ENCODE measurements at places on chromosomes 1 and 21.

DNA sequence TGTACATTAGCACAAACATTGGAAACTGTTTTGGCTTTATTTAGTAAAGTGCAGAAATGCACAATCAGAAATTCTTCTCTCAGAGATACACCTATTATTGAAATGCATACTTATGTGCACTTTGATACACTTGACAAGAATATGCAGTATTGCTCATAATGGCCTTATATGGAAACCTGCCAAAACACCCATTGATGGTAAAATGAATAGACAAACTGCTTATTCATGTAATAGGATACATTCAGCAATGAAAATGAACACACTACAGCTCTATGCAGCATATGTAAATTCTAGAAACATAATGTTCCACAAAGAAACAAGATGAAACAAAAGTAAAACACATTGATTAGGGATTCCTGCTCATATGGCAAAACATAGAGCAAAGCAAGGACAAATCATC, 223.9 kb downstream of the S1PR1 start:
- DNase-seq, result no peak

GRCh38 chr21:41201385-41201784, 33.4 kb downstream of the BACE2 start:
- no peak for DNase-seq

GRCh38 chr1:233293556-233294446, 1.7 kb downstream of the PCNX2 start:
- DNase-seq, result no peak

DNA sequence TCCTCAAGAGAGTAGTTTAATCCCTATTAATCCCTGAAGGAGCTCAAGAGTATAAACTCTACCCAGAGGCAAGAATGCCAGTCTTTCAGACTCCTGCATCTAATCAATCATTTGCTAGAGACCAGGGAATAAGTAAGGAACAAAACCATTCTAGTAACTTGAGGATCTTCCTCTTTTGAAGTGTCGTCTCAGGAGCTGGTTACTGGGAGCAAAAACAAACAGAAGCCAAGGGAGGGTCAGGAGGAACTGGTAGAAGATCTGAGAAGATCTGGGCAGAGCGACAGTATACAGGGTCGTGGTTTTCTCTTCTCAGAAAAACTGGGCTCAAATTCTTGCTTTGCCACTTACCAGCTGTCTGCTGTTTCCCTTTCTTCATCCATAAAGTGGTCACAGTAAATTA, 69.3 kb downstream of the RPS6KA1 start:
- no peak for DNase-seq

DNA sequence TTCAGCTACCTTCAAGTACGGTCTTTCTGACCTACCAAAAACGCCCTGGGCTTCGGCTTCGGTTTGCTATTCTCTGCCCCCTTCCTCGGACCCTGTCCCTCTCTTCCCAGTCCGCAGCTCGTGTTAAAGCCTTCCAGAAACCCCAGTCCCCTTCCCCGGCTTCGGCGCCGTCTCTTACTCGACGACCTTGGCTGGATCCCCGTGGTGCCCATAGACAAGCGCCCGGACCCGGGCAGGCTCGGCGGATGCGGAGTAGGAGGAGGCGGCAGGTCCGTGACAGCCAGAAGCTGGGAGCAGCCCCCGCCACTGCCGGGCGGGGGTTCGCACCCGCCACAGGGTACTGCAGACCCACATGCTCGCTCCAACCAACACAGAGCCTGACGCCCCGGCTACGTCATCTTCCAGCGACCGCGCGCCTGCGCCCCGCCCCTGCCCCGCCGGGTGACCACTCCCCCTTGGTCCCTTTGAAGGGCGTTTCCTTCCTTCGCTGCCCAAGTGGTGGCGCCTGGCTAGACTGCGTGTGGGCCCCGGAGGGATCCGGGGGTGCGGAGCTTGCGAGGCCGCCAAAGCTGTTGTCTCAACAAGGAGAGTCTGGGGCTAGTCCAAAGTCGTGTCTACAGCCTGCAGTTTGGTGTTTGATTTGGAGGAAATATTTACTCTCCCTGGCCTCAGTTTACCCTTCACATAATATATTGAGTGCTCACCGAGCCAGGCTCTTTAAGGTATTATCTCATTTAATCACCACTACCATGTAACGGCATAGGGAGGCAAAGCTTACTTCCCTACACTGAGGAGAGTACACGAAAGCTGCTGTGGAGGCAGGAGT, at the start of gene MECR:
MECR (minus strand) TSS at position 382 of the 826 bp plus-strand sequence; CDS start at position 354, 28 bp downstream.
- DNase-seq, result peak; percentile 87

GRCh38 chr1:7339953-7340352, 431.1 kb upstream of the VAMP3 start:
- DNase-seq, result no peak

DNA sequence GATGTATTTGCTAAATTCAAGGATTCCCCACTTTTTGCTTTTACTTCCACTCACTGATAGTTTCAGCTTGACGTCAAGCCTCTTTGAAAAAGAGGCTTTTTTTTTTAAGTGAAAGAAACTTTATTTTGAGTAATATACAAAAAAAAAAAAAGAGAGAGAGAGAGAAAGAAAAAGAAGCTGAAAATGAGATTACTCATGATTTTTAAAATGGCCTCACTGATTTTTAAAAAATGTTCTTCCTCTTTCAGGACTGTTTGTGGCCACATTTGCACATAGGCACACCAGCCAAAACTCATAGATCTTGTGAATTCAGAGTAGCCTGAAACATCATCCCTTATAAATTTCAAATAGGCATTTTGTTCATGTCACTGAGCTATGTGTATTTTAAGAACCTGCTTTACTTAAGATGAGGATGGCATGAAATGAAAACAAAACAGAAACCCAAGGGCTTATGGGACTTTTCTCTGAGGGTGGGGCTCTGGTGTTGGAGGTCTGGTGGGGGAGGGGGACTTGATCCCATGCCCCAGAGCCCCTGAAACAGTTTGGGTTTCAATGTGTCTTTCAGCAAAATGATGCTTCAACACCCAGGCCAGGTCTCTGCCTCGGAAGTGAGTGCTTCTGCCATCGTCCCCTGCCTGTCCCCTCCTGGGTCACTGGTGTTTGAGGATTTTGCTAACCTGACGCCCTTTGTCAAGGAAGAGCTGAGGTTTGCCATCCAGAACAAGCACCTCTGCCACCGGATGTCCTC, 6.1 kb downstream of the ATF3 start:
- no peak for DNase-seq

GRCh38 chr1:995665-996633, 3.9 kb downstream of the HES4 start:
- no peak for DNase-seq

DNA sequence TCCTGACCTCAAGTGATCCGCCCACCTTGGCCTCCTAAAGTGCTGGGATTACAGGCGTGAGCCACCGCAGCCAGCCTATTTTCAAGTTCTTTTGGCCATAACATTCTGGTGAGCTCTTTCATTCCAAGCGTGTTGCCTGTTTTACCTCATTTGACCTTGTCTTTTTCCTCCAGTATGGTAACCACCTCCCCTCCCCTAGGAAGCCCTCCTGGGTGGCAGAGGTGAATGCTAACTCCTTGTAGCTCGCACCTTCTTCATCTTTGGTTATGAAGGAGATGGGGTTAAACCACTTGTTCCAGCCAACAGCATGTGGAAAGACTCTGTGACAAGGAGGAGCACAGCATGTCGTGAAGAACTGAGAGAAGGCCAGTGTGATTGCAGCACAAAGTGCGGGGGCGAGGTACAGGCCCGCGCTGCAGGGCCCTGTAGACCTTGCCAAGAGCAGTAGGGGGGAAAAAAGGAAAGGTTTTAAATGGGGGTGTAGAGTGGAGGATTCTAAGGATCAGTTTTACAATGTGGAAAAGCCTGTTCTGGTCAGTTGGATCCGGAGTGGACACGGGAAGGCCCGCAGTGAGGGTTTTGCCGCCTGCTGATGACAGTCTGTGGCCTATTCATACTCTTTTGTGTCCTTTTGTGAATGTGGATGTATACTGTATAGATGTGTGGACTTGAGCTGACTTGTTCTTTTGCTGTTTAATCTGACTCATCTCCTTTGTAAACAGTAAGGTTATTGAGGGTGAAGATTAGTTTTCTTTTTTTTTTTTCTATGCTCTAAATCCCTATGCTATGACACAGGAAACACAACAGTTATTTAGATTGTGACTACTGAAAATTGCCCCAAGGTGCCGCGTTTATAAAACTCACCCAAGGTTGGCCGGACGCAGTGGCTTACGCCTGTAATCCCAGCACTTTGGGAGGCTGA, 7.5 kb upstream of the ZNF436 start:
- DNase-seq, result no peak

GRCh38 chr1:73096841-73097240, 814.5 kb upstream of the NEGR1 start:
- no peak for DNase-seq

- no peak for DNase-seq
Measured at GRCh38 chr1:30693366-30693765, 30.0 kb downstream of the MATN1 start.

DNA sequence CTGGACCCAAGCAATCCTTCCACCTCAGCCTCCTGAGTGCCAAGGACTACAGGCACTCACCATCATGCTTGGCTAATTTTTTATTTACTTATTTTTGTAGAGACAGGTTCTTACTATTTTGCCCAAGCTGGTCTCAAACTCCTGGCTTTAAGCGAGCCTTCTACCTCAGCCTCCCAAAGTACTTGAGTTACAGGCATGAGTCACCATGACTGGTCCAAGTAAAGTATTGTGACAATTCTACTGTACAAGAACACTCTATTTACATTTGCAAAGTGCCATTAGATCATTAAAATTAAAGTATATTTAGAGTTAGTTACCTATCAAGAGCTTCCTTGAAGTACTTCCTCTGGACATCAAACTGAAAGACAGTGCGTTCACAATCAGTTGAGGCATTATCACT, 44.8 kb downstream of the NRDC start:
- no peak for DNase-seq

DNA sequence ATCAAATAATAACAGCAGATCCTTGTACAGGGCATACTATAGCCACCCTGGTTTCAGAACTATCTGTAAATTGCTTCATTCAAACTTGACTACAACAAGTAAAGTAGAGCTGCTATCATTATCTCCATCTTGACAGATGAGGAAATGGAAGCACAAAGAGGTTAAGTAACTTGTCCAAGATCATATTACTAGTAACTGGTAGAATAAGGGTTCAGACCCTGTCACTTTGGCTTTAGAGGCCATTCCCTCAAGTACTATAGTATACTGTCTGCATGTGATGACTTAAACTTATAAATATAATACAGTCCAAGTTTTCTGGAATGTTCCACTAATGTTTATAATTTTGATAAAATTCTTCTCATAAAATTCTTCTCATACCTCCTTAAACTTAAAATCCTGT, 24.8 kb downstream of the PGM1 start:
- DNase-seq, result no peak

DNA sequence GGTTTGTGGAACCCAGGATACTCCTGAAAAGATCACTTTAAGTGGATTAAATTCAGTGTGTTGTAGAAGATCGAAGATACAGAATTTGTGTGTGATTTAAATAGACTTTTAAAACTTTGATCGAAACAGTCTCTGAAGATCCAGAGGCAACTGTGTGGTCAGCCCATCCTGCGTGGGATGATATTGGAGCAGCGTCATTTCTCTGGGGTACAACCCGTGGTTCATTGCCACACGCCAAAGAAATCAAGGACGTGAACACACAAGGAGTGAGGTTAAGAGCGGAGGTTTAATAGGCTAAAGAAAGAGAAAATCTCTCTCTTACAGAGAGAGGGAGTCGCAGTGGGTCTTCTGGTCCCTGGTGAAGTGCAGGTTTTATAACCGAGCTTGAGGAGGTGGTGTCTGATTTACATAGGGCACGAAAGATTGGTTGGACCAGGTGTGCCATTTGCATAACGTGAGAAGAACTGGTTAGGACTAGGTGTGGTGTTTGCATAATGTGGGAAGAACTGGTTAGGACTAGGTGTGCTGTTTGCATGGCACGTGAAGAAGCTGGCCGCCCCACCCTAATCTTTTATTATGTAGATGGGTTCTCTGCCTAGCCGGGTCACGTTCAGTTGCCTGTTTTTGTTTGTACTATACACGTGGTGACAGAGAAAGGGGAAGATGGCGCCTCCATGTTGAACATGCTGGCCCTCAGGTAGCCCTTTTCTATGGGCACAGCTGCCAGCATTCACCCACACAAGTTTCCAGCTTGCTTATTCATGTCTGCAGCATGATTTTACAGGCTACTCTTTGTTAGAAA, 82.3 kb downstream of the ADSS2 start:
- DNase-seq, result no peak

- no peak for DNase-seq
Measured at GRCh38 chr1:192521734-192522133, 53.8 kb upstream of the RGS1 start.

GRCh38 chr1:15212216-15212953, 34.6 kb upstream of the FHAD1 start:
- no peak for DNase-seq

- DNase-seq, result no peak
Measured at GRCh38 chr1:116972674-116973030, 28.9 kb upstream of the CD101 start.

DNA sequence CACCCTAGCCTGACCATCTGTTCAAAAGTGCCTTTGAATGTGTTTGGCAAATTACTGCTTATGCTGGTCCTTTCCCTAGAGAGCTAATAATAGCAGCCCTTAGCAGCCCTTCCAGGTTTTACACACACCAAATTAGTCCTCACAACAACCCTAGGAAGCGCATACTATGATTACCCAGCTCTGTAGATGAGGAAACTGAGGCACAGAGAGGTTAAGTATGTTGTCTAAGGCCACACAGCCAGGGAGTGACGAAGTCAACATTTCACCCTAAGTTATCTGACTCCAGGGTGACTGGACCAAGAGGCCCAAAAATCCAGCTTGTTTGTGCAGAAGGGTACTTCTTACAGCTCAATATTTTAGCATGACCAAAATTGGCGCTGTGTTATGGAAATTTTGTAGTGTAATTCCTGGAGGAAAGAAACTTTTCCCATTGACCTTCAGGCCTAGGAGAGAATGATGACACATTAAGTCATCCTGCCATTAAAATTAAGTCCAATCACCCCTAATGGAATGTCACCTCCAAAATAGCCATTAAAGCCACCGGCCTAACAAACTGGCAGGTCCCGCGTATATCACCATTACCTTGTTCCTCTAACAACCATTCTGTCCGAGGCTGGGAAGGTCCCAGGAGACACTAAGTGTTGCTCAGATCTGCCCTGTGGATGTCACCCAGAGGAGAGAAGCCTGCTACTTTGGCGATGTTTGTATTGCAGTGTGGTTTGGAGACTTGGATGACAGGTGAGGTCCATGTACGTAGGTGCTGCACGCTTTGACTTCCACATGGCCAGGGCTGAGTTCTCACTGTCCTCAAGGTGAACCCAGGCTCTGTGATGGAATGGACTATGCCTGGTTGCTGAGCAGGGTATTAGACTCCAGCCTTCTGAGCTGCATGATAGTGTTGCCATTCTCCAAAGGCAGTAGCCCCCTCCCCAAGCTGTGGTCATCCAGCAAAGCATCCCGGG, 258.3 kb downstream of the TOMM20 start:
- no peak for DNase-seq

GRCh38 chr1:201510734-201511133, 3.8 kb upstream of the CSRP1 start:
- no peak for DNase-seq
